ENCODE measurements at places on chromosomes 16 and 17.

- DNase-seq = no peak
Measured at GRCh38 chr17:55144518-55144917, 120.2 kb upstream of the HLF start.

GRCh38 chr16:78269256-78269655 is 169.8 kb downstream of the WWOX start:
- no peak for DNase-seq

DNA sequence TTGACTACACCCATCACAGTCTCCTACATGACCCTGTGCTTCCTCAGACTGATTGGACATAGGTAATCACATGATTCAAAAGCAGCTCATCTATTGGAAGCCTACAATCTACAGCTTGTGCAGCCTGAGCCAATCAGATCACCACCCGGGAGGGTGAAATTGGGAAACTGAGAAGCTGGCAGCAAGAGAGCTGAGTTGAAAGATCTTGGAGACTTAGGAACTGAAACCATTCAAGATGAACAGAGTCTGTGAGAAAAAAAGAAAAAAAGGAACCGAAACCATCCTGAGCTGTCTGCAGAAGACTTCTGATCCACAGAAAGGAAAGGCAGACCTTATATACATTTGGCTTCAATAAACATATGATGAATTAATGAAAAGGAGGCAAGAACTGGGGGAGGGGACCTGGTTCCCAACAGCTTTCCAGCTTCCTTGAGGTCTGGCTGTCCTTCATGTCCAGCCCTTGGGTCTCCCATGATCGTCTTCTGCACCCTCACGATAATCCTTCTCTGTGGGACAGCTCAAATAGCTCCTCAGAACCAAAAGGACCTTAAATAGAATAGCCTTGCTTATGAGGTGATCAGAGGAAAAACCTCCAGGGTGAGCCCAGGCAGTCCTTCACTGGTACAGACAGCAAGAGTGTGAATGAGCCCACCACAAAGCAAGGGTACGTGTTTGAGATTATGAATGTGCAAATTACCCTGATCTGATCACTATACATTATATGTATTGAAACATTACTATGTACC is 32.6 kb downstream of the PLXDC1 start:
- DNase-seq = no peak

DNA sequence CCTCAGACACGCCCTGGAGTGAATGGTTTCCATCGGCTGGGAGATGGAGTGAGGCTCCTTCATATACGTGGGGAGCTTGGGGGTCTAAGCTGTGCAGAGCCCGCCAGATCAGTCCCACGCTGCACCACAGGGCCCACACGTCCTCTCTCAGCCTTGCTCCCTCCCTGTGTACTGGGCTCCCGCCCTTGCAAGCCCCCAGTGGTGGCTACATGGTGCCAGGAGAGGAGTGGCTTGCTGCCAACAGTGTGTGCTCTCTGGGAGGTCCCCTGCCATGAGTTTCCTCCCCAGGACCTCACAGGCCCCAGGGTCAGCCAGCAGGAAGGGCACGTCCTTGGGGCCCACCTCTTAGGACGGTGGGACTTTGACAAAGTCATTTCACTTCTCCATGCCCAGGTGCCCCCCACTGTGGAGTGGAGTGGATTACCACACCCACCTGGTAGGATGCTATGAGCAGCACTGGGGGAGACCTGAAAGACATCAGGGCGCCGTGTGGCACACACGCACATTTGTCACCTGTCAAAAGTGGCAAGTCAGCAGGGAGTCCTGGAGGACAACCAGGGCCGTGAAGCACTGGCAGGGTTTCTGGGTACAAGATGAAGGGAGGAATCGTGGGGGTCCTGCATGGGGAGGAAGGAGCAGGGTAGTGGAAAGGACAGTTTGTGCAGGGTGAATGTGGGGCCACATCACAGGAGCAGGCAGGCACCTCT is 13.7 kb downstream of the SLC5A10 start:
- DNase-seq = no peak

- DNase-seq = no peak
Measured at GRCh38 chr16:9977333-9977897, 204.8 kb downstream of the GRIN2A start.

GRCh38 chr16:9135797-9136196 is 44.4 kb downstream of the HAPSTR1 start:
- DNase-seq = no peak

DNA sequence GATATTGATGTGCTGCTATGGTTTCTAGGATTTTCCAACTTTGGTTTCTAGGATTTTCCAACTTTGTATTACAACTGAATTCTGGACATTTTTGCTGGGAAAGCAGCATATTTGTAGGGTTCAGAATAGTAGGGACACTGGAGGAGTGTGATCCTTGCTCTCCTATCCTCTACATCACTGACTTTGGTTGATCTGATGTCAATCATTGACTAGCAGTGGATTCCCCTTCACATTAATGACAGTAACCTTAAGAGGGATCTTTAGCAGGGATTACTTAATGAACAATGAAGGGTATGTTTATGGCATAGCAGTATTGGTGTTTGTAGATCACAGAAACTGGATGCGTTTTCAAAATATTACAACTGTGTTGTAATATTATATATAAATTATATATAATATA is 67.4 kb downstream of the MAP2K4 start:
- DNase-seq = no peak

DNA sequence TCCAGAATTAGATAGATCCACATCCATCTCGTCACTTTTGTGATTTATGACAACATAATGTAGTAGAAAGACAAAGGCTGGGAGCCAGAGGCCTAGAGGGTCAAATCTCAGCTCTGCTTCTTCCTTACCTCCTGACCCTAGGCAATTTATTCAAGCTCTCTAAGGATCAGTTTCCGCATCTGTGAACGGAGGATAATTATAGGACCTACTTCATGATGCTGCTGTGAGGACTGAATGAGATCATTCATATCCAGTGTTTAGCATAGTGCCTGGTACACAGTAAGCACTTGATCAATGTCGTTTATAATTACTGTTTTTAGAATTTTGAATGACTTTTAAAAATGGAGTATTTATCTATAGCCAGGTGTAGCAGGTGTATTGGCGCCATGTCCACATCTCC is 128.4 kb downstream of the SHISA9 start:
- no peak for DNase-seq

DNA sequence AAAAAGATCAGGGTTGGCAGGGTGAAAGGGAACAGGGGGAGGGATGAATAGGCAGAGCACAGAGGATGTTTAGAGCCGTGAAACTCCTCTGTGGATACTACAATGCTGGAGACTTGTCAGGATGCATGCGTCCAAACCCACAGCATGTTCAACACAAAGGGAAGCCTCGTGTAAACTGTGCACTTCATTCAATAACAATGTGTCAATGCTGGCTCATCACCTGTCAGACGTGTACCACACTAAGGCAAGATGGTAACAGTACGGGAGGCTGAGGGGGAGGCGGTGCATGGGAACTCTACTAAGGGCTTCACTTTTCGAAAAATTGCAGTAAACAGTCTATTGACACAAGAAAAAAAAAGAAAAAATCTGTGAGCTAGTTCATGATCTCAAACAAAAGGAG is 63.7 kb downstream of the C16orf95 start:
- DNase-seq = no peak

- DNase-seq = no peak
Measured at GRCh38 chr17:47243737-47244598, 9.7 kb upstream of the ITGB3 start.

DNA sequence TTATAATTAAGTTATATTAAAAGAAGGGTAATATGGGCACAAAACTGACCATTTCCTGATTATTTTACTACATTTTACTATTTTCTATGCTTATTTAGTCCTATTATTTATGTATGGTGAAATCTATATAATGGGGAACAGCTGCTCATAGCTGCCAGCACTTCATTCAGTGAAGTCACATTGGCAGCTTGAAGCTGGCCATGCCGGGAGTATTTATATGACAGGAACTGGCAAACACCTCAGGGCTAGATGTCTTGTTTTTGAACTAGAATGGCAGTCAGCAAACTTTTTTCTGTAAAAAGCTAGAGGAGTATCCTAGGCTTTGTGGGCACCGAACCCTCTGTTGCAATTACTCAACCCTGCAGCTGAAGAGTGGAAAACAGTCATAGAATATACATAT is 104.1 kb downstream of the CDH13 start:
- no peak for DNase-seq

DNA sequence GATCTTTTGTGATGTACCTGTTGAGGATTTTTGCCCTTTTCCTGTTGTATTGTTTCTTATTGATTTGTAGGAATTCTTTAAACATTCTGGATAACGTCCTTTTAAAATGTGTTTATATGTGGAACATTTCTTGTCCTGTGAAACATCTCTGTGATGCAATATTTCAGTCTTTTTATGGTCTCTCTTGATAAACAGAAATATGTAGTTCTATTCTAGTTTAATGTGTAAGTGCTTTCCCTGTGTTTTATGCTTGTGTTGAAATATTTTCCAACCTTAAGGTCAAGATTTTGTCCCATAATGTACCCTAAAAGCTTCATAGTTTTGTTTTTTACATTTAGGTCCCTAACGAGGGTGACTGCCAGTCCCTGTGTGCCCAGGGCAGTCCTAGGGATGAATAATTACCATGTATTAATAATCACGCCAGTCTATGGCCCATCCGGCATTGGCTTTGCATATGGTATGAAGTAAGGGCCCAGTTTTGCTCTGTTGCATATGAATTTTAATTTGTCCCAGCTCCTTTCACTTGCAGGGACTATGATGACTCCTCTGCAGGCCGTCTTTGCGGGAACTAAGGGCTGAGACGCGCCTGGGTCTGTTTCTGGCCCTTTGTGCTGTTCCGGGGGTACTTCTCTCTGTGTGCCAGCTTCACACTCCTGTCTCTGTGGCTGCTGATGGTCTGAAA is 44.2 kb downstream of the RPTOR start:
- DNase-seq = no peak

DNA sequence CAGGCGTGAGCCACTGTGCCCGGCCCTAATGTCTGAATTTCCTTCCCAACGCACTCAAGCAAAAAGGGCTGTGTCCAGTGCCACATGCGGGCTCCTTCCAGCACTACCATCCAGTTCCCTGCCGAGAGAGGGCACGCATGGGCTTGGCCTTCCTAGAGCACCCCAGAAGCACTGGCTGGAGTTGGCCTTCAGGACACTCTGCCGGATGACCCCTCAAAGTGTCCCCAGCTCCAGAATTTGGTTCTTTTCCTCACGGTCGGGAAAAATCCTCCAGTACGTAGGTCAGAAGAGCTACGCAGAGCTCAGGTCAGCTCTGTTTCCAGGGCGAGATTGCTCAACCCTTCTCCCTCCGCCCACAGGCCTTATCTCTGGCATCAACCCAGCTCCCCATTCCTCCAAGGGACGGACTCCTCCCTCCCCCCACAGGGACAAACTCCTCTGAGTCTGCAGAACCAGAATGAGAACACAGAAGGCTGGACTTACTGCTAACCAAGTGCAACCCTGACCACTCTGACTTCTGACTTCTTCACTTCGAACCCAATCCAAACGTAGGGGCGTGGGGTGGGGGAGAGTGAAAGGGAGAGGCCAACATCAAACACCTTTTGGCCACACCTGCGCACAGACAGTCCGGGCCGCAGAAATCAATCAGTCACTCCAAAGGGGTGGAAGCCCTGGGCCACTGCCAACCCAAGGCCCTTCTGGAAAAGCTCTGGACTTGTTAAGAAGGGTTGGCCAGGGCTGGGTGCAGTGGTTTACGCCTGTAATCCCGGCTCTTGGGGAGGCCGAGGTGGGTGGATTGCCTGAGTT is 3.6 kb downstream of the CDC42EP4 start:
- no peak for DNase-seq

GRCh38 chr16:80862160-80862705 is 57.8 kb upstream of the CDYL2 start:
- DNase-seq = no peak

- no peak for DNase-seq
Measured at GRCh38 chr17:77929871-77930436, 28.5 kb upstream of the TNRC6C start.

DNA sequence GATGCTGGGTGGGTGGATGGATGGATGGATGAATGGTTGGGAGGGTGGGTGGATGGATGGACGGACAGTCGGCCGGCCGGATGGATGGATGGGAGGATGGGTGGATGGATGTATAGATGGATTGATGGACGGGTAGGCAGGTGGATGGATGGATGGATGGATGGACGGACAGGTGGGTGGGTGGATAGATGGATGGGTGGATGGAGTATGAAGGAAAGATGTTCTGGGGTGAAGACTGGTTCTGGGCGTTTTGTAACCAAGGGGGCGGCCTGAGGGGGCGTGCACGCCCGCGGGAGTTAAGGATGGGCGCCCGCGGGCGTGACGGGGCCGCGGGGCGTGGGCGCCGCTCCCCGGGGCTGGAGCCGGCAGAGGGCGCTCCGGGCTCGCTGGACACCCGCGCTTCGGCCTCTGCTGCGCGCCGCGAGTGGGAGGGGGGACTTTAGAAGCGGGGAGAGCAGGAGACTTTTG is at the start of gene NECAB2:
NECAB2 (plus strand) TSS at position 407 of the 468 bp plus-strand sequence. CDS start 405 bp downstream, outside the sequence.
- no peak for DNase-seq

All from stimulated activated CD4-positive, alpha-beta T cell treated with anti-CD3 and anti-CD28 coated beads, Interleukin-15, amount 100 ng/mL, for 1 hour (primary cell).